ENCODE measurements at places on chromosomes 4 and X. TPM values are rescaled to one million over a fixed set of nuclear protein-coding genes. Genes with fewer than 3 reads are reported as not detected.

GRCh38 chr4:176406297-176406696 is 86.5 kb downstream of the SPCS3 start:
- no peak for DNase-seq

DNA sequence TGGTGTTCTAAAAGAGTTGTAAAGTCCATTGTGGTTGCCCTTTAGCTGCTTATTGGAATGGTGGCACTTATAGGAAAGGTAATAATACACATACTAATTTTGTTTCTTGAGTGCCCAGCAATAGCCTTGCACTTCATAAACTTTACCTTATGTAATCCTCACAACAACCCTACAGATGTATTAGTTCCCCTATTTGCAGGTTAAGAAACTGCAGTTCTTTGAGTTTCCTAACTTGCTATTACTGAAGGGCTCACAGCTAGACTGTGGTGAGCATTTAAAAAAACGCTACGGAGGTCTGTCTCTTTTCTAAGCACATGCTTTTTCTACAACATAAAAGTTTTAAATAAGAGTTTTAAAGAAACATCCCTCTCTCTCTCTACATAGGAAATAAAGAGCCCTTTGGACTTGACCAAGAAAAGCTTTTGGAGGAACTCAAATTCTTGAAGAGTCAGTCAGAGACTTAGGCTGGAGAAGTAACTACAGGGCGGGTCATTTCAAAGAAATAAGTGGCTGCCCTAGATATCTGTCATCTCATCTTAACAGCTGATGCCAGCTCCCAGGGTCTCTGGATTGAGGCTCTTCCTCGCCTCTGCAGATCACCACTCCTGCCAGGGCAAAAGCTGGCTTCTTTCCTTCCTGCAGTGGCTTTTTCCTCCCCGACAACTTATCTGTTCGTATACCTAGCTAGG is 42.0 kb upstream of the FBXW7 start:
- DNase-seq, result no peak

- DNase-seq, result no peak
These were observed 211.5 kb upstream of the MID1 start for GRCh38 chrX:10831716-10832502.

DNA sequence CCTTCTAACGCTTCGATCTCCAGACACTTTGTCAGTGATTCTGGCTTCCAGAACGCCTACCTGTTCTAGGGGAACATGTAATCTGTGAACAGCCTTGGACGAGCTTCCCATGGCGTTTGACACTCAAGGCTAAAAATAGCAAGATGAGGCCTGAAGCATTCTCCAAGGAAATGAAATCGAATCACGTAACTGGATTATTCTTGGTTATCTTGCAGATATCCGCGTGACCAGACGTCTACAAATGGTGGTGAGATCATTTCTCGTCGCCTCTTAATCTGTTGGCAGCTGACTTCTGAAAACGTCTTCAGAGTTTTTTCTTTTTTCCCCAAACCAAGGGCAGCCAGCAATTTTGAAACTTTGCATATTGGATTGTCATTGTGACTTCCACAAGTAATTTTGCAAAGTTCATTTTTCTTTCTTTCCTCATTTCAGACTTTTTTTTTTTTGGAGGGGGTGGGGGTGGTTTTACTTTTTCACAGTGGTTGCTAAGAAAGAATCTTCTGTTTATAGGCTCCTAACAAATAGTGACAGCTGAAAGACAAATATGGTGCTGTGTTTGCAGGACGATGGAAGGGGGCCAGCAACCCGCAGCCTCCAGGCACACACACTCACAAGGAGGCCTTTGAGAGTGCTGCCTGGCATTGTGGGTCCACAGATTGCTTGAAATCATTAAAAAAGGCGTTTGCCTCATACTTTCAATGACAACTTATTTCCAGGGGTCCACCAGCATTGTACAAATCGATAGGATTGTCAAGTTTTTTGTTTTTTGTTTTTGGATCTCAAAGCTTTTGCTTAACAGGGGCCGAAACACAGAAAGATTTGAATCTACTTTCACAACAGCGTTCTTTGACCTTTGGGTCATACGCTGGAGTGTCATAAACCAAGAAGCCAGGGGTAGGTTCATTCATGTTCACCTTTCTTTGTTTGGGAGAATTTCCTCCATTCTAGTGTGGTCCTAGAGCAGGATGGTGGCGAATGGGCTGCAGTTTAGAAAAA is 32.4 kb upstream of the PDLIM3 start:
- peak; percentile 79 for DNase-seq

DNA sequence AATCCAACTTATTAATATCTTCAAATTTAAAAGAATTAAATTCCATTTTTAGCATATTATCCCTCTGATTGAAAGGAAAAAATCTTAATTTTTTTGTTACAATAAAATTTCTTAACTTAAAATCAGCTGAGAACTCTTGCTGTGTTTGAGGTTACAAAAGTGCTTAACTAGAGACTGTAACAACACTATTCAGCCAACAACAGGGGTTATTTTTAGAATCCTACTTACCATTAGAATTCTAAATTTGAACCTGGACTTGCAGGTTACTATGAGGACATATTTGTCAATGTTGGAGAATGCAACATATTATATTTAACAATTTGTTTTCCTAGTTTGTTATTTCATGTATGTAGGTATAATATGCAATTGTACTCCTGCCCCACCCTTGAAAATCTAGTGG is 238.1 kb upstream of the CXXC4 start:
- no peak for DNase-seq

GRCh38 chr4:40552536-40552935 is 77.1 kb downstream of the RBM47 start:
- DNase-seq, result no peak

GRCh38 chr4:79338148-79338547 is 12.3 kb upstream of the NAA11 start:
- no peak for DNase-seq

- DNase-seq, result no peak
These were observed 118.8 kb upstream of the AFF2 start for GRCh38 chrX:148381603-148382002.

DNA sequence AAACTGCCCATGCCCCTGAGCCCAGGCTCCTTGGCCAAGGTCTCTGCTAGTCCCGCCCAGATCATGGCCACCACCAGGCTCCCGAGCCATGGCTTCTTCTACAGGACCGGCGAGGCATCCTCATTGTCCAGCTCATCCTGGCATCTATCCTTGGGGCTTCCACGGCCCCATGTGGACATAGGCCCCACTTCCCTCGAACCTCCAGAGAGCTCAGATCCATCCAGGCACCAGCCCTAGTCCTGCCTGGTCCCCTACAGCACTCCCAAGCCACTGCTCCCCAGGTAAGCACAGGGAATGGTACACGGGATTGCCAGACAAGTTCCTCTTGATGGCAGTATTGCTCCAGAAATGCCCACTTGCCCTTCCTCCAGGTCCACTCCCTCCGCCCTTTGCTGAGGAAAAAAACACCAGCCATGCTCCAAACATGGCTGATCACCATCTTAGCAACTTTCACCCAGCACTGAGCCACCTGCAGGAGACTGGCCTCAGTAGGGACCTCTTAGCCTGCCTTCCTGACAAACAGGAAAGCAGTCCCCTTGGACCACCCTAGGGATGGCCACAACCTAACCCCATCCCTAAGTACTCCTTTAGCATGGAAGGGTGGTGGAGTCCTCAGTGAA is 272.1 kb upstream of the AGTR2 start:
- DNase-seq, result peak; percentile 59

GRCh38 chr4:83342476-83342875 is 7.8 kb upstream of the HPSE start:
- DNase-seq, result no peak

- no peak for DNase-seq
These were observed 169.1 kb downstream of the UNC5C start for GRCh38 chr4:95379633-95380032.

GRCh38 chr4:188082796-188083195 is 26.6 kb downstream of the TRIML2 start:
- no peak for DNase-seq

- no peak for DNase-seq
These were observed 12.5 kb upstream of the DCLK2 start for GRCh38 chr4:150065740-150066139.

DNA sequence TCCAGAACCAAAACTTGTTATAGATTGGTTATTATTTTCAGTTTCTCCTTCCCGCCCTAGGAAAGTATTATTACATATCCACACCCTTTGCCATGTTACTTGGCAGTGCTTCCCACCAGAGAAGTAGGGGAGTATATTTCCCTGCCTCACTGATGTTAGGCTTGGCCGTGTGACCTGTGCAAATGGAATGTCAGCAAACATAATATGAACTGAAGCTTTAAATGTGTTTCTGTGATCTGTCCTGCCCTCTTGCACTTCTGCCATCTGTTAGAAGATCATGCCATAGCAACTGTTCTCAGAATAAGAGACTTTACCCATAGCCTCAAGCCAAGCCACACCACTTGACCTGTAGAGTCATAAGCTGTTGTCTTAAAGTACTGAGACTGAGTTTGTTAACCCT is 36.7 kb upstream of the NEUROG2 start:
- DNase-seq, result no peak

- DNase-seq, result no peak
These were observed 13.8 kb downstream of the GPM6B start for GRCh38 chrX:13803116-13803515.

DNA sequence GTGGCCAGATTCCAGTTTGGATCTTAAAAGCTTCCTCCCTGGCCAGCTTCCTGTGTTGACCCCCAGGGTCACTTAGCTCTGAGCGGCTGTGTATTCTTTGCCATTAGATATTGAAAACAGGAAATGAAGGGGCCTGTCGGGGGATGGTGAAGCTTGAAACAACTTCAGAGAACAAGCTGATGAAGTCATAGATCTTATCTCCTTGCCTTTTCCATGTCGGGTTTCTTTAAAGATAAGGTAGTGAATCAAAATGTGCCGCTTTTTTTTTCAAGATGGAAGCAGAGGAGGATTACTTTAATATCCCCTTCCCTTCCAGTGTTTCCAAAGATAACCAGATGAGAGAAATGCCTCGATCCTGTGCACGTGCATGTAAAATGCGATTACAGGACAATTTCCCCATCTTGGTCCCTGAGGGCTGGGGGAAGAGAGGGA is 508.5 kb downstream of the MID1IP1 start:
- DNase-seq, result peak; percentile 42

GRCh38 chr4:33941854-33942253 is 2302.5 kb downstream of the ARAP2 start:
- no peak for DNase-seq

DNA sequence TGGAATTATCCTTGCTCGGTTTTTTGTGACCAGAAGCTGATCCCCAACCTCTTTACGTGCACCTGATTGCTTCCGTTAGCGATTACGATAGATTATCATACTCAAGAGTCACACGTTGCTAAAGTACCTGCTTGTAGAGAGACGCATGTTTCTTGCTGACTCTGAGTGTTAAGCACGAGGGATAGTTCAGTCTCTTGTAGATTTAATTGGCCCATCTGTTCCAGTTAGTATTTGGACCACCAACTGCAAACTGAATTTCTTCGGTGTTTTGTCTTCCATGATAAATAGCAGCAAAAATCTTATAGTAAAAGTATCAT is 516 bp upstream of the COX18 start:
- DNase-seq, result no peak

DNA sequence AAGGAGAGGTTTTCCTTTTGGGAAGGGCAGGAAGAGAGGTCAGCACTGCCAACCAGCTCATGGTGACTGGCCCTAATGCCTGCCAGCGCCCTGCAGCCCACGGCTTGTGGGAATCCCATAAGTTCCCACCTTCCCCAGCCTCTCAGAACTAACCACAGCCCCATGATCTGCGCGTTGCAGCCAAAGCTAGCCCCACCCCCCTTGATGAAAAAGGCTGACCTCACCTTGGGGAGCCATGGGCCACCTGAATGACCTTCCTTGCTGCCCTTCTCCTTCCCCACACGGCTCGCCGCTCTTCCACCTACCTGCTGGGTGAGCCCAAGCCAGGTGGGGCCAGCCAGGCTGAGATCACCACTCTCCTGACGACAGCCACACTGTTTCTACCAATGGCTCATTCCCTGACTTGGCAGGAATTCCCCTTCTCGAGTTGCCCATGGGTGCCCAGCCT is 3.9 kb upstream of the ELF4 start:
- DNase-seq, result no peak

- DNase-seq, result no peak
These were observed 12.9 kb upstream of the BMPR1B start for GRCh38 chr4:94744850-94745249.

DNA sequence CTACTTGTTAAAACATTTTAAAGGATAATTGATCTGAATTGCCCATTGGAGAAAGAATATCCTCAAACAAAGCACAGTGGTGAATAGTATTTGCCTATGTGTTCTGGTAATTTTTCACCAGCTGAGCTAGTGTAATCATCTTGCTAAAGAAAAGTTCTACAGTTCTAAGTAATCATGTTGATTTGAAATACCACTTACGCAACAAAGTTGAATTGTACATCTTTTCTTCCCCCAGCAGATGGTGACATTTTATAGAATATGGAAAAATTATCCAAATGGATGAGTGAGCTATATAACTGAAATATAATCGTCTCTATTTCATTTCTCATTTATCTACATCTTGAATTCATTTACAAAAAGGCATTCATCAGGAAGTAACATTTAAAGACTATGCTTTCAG is 9.7 kb upstream of the ZNF674 start:
- no peak for DNase-seq

The EDA gene
- total RNA-seq, result 17.5 TPM

The MTTP gene
- total RNA-seq, result 0.71 TPM

The RNF212 gene
- total RNA-seq, result 1.7 TPM

The GLRB gene
- 10.6 TPM for total RNA-seq

The ETDB gene
- total RNA-seq, result not detected

The IRS4 gene
- total RNA-seq, result not detected

The DSPP gene
- not detected for total RNA-seq

The FAM184B gene
- total RNA-seq, result not detected

The MAGEA1 gene
- not detected for total RNA-seq

The NR3C2 gene
- total RNA-seq, result 23.8 TPM

The IL2 gene
- total RNA-seq, result not detected

All from left cardiac atrium (tissue), 4 donors.